ENCODE measurements at places on chromosomes 7 and 10.

- no peak for DNase-seq
Measured at GRCh38 chr7:47535035-47535703, 46.7 kb downstream of the TNS3 start.

GRCh38 chr10:111747751-111748150 is 435.8 kb downstream of the GPAM start:
- no peak for DNase-seq

- no peak for DNase-seq
Measured at GRCh38 chr7:80719261-80719660, 80.8 kb downstream of the CD36 start.

- no peak for DNase-seq
Measured at GRCh38 chr7:23529262-23529859, 2.4 kb downstream of the TRA2A start.

DNA sequence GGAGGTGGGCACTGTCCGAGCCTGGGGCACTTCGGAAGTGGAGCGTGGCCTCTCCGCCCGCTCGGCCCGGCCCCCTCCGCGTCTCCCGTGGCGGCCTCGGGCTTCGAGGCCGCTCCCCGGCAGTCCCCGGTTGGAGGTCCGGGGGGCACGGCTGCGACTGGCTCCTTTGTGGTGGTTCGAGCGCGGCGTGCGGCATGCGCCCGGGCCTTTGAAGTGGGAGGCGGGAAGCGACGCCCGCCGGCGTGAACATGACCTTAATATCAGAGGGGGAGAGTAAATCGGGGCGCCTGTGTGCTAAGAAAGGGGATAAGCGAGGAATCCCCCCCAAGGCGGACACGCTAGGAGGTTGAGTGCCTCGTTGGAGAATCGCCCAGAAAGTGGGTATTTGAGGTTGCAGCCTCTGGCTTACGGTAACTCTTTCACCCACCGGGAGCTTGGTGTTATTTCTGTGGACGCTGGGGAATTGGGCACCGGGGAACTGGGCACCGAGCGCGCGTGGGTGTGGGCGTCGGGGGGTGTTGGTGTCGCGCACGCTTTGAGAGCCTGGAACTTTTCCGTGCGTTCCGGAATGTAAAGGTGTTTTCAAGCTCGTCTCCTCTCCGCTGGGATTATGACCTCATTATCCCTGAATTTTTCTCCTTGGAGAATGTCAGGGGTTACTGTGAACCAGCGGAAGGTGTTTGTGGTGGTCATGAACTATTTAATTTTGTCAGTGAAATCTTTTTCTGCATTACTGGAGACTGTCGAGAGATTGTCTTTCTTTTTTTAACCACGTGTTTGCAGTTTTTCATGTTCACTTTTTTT is 660 bp downstream of the SUV39H2 start:
- no peak for DNase-seq

- no peak for DNase-seq
Measured at GRCh38 chr7:102892631-102893278, 20.0 kb upstream of the LRRC17 start.

- DNase-seq = no peak
Measured at GRCh38 chr10:60424971-60425370, 35.3 kb upstream of the ANK3 start.

DNA sequence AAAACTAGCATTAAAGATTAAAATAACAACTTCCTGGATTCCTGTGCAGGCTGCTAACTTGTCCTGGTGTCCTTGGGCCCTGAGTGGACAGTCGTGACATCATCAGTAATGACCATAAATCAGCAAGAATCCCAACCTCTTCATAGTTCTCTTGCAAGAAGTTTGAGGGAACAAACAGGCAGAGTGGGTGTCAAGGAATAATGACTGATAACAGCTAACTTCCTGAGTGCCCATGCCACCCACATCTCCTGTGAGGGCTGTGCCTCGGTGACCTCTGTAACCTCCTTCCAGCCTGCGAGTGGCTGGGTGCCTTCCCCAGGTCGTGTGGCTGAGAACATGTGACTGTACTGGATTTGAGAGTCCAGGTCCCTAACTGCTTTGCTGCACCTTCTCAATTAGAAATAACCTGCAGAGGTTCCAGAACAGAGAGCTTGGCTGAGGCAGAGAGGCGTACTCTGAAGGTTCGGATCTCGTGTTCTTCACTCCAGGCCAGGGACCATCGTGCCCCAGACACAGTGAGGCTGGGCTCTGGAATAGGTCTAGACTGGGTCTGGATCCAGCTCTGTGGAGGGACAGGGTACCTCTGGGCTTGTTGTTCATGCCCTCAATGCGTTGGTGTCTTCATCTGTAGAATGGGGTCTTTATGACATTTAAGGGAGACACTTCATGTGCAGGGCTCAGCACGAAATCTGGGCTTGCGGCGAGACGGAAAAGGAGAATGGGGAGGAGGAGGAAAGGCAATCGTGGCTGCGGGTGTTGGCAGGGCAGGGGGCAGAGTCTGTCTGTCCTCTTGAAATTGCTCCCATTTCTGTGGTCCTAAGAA is 313.1 kb upstream of the ZNF32 start:
- DNase-seq = no peak
